ENCODE measurements at places on chromosomes 13 and 19. TPM values are rescaled to one million over a fixed set of nuclear protein-coding genes. Genes with fewer than 3 reads are reported as not detected.
A peak's percentile ranks its signal among the peaks of the same experiment; 100 is the strongest.

DNA sequence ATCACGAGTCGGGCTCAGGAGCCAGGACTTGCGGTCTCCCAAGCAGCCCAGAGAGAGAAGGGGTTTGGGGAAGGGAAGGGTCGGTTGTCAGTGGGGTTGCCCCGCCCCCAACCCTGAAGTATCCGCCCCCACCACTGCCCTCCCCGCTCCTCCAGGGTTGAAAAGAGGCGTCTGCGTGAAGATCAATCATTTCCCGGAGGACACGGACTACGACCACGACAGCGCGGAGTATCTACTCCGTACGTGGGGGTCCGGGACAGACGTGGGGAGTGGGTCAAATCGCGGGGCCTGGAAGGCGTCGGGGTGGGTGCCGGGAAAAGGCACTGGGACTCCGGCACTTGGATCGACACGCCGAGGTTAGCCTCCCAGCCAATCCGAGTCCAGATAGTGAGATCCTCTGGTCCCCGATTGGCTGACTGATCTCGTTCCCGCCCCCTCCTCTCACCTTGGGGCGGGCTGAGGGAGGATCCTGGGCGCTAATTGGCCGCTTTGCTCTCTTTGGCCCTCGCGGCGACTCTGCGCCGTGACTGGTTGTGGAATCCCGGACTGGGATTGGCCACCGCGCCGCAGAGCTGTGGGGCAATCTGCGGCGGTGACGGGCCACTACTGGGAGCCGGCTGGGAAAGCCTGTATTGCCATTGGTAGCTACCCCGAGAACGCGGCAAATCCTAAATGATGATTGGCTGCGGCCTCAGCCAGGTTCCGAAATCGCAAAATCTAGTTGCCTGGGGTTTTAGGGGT is 13.3 kb upstream of the CACNG6 start:
- DNase-seq = peak; percentile 66

- DNase-seq = no peak
These were observed 4.8 kb upstream of the ZNF14 start for GRCh38 chr19:19737559-19738332.

DNA sequence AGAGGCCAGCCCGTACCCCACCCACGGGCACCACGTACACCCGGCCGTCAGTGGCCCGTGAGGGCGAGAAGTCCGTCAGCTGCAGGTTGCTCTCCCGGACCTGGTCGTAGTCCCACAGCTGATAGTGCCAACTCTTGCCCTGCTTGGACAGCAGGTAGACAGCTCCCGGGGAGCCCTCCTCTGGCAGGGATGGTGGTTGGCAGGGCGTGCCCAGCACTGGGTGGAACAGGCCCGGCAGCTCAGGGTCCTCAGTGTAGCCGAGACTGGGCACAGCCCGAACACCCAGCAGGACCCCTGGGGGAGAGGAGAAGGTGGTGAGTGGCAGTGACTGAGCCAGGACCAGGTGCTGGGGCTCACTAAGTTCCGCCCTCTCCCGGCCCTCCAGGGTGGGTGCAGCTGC is 7.8 kb downstream of the ACTMAP start:
- DNase-seq = no peak

DNA sequence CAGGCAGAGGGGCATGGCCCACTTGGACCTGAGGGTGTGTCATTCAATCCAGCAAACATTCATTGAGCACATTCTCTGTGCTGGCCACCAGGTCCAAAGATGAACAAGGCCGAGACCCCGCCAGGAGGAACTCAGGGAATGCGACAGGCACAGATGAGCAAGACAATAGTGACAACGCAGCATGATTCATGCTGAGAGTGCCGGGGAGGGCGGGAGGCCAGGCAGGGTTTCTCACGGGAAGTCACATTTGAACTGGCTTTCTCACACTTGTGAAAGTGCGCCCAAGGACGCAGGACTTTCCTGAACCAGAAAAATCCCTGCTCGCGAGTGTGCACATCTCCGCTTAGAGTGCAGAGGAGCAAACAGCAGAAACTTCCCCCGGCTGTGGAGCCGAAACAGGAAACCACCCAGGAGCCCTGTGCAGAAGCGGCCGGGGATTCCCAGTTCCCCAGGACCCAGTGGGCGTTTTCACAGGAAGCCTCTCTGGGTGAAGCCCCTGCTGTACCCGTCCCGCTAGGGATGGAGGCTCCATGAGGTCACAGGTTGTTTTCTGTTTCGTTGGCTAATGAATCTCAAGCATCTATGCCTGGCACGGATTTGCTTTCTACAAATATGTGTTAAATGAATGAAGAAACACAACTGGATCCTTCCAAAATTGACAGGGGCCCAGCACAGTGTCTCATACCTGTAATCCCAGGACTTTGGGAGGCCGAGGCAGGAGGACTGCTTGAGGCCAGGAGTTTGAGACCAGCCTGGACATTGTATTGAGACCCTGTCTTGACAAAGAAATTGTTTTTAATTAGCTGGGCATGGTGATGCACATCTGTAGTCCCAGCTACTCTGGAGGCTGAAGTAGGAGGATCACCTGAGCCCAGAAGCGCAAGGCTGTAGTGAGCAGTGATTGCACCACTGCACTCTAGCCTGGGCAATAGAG is 68.4 kb upstream of the TM9SF2 start:
- peak; percentile 77 for DNase-seq

Gene ZNF726
- total RNA-seq = 1.2 TPM
